ENCODE measurements at places on chromosomes 6 and 20.

- DNase-seq: no peak
These were observed 38.6 kb downstream of the RIPOR2 start for GRCh38 chr6:24897186-24897585.

DNA sequence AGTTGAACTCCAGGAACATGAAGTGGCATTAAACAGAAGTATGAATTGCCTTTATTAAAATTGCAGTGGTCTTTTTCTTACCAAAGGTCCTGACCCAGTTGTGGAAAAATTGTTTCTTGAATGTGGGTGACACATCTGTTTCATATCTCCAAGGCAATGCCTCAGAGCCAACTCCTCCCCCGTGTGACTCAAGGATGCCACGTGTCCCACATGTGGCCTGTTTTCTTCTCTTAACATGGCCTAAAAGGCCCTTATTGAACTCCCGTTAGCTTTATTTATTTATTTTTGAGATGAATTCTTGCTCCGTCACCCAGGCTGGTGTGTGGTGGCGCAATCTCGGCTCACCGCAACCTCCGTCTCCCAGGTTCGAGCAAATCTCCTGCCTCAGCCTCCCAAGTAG is 128.4 kb upstream of the ESR1 start:
- DNase-seq: no peak

DNA sequence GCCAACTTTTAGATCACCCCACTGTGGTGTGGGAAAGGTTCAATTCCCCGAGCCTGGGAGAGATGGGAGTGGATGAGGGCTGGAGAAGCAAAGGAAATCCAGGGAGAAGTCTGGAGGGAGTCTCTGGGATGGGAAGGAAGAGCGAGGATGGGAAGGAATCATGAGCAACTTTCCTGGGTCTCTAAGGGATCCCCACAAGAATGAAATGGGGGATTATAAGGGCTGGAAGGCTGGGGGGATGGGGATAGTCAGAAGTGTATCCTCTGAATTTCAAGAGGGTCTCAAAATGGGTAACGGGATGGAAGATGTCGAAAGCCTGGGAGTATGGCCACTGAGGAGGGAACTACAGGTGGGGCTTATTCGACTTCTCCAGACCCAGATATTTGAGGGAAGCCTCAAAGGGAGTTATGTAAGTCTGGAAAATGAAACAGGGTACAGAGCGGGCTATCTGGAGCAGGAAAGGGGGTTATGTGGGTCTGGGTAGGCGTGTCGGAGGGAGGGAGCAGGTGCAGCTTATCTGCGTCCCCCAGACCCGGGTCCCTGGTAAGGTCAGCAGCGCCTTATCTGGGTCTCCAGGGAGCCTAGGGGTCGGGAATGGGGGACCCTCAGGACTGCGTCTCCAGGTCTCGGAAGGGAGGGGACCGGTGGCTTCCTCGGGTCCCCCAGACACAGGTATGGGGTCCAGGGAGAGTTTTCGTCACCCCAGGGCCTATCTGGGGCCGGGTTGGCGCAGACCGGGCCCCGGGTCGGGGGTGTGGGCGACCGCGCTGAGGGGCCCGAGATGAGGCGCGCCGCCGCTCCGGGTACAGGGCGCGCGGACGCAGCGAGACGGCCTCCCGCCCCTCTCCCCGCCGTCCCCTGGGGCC is 550 bp downstream of the PLAGL2 start:
- no peak for DNase-seq

DNA sequence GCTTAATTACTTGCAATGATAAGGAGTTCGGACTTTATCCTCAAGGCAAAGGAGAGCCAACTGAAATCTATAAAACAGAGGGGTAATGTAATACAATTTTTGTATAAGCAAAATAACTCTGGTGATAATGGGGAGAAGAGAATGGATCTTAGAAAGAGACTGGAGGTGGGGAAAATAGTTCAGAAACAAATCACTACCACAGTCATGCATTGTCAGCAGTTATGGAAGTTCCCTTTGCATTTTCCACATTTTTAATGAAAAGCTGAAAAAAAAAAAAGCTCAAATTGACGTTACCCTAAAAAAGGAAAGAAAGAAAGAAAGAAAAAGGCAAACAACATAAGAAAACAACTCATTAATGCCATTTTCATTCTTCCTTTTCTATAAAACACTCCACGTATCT is 337.6 kb upstream of the HSF2 start:
- no peak for DNase-seq

GRCh38 chr20:43915211-43916072 is 790 bp downstream of the TOX2 start:
- DNase-seq: no peak

- no peak for DNase-seq
These were observed 159.4 kb upstream of the SPTLC3 start for GRCh38 chr20:12849225-12849910.

DNA sequence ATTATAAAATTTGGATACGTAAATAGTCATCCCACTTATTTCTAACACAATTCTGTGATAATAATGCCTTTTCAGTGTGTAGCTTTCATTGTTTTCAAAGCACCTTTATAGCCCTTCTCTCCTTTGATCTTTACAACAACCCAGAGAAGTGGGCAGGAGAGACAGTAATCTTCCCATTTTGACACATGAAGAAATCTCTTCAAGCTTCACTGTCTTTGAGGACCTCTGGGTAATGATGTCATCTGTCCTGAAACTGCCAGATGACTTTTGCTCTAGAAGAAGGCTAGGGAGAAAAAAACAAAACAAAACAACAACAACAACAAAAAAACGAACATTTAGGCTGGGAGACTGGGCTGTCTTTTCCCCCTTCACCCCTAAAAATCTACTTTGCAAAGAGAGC is 203.0 kb downstream of the KCNQ5 start:
- DNase-seq: no peak

DNA sequence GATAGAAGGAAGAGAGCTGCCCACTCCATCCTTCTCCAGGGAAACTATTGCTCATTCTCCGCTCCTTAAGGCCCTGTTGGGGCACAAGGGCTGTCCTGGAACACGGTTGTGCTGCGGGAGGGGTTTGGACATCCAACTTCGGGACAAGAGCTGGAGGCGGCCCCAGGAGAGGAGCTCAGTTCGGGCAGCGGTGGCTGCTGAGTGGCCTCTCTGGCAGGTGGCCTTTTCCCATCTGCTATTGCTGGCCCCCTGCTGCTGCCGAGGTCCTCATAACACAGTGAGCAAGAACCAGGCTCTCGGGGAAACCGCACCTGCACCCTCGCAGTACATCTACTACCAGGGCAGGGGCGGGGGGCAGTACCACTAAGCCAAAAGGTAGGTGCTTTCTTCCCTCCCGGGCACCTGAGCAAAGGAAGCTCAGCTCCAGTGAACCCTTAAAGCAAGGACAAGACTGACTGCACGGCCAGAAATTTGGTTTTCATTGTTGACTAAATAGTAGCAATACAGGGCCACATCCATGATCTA is 63.7 kb downstream of the PSMG4 start:
- DNase-seq: no peak

GRCh38 chr20:62550087-62550632 is 74.4 kb upstream of the GATA5 start:
- no peak for DNase-seq

DNA sequence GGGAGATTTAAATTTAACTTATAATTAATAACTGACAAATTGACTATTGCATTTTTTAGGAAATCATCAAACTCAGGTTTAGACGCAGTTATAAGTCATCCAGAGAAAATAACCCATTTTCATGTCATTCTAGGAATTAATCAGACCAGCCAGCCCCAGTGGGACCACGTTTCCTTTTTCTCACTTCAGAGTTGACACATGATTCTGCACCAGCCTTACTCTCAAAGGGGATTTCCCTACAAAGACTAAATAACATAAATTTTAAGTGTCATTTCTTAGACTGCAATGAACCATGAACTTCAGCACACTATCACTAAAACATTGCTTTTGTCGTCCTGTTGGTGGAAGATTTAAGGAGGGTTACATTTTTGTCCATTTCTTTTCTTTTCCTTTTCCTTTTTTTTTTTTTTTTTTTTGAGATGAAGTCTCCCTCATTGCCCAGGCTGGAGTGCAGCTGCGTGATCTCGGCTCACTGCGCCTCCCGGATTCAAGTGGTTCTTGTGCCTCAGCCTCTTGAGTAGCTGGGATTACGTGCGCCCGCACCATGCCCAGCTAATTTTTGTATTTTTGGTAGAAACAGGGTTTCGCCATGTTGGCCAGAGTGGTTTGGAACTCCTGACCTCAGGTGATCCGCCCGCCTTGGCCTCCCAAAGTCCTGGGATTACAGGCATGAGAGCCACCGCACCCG is 3.6 kb downstream of the IPCEF1 start:
- no peak for DNase-seq

DNA sequence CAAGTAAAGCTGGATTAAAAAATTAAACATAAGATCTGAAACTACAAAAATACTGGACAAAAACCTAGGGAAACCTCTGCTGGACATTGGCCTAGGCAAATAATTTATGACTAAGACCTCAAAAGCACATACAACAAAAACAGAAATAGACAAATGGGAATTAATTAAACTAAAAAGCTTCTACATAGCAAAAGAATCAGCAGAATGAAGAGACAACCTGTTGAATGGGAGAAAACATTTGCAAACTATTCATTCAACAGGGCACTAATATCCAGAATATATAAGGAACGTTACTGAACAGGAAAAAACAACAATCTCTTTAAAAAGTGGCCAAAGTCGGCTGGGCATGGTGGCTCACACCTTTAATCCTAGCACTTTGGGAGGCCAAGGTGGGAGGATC is 6.8 kb upstream of the GINM1 start:
- DNase-seq: no peak

DNA sequence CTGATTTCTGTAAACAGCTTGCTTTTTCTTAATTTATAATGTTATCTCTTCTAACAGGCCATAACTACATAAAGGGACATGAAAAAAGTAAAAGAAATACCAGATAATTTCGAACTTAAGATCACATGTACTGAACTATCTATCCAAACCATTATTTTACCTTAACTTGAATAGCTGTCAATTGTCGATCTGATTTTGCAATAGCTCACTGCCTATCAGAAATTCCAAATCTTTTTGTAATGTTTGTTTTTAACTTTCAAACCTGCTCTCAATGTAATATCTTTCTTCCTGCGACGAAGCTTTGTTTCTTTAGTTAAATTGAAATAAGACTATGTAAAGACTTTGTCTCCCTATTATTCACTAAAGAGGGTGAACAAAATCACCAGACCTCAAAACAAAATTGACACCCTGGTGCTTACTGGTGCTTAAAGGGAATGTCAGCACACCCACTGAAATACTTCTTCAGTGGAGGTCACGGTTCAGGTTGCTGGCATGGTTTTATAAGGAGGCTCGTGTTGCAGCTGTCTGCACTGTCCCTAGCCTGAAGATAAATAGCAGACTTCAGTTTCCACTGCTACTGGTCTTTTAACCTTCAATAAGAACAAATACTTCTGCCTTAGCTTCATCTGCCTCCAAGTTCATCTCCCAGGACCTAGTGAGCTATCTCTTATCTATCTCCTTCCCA is 117.5 kb upstream of the QKI start:
- DNase-seq: no peak

All from forelimb muscle (tissue), 1 donor.